ENCODE measurements at places on chromosomes 2 and 18.

- DNase-seq: no peak
These were observed 152.8 kb downstream of the BCL11A start for GRCh38 chr2:60400462-60401246.

GRCh38 chr2:22784566-22784965 lies 600.4 kb upstream of the KLHL29 start:
- no peak for DNase-seq

GRCh38 chr2:239913636-239914417 lies 111.3 kb downstream of the NDUFA10 start:
- no peak for DNase-seq

- no peak for DNase-seq
These were observed 302.5 kb upstream of the ACVR2A start for GRCh38 chr2:147542351-147542750.

DNA sequence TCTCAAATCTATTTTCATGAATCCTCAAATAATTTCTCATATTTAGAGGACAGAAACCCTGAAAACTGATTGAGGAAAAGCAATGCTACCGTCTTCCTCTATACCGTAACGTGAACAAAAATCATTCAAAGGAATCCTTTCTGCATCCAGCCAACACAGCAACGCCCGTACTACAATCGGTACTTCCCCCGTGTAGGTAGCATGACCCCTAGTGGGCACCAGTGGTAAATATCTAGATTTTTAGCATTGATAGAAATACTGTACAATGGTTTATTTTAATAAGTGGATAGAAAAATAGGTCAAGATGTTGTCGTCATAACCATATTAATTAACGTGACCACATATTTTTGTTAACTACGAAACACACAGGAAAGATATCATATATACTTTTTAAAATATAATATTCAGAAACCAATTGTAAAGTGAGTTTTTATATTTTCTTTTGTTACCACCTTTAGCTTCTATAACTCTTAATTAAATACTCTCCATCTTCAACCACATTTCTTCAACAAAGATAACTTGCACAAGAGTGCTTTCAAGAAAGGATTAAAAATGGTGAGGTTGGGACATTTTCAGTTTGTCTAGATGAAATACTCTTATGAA lies 194.1 kb downstream of the SS18 start:
- no peak for DNase-seq

DNA sequence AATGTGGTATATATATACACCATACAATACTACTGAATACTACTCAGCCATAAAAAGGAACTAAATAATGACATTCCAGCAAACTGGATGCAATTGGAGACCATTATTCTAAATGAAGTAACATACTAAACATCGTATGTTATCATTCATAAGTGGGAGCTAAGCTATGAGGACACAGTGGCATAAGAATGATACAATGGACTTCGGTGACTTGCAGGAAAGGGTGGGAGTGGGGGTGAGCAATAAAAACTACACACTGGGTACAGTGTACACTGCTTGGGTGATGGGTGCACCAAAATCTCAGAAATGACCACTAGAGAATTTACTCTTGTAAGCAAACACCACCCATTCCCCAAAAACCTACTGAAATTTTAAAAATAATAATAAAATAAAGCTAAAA lies 87.9 kb downstream of the RAB31 start:
- no peak for DNase-seq

DNA sequence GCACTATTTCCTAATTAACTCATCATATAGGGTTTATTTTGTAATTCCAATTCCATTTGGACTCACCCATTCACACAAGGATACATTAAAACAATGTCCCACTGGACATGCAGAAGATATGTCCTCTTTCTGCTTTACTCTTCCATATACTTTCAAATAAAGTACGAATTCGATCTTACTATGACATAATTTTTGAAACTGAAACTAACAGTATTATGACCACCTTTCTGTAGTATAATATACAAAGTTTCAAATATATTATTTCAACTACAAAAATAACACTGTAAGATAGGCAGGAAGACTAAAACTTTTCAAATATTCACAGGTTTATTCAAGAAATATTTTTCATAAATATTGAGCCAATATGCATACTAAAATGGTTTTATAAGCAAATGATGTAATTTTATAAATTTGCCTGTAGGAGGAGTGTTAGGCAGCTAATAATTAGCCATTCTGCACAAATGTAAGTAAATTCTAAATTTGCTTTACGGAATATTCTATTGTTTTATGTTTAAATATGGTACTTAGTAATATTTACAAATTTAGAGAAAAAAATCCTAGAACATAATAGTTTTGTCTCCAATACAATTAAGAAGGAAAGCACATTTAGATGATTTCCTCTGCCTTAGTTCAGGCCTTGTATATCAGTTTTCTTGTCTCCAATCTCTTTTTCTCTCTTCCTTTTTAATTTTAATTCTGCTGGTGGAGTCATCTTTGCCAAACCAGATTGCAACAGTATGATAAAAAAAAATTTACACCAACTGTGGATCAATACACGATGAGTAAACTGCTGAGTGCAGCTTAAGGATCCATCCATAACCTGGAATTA lies 85.9 kb downstream of the CERKL start:
- no peak for DNase-seq

DNA sequence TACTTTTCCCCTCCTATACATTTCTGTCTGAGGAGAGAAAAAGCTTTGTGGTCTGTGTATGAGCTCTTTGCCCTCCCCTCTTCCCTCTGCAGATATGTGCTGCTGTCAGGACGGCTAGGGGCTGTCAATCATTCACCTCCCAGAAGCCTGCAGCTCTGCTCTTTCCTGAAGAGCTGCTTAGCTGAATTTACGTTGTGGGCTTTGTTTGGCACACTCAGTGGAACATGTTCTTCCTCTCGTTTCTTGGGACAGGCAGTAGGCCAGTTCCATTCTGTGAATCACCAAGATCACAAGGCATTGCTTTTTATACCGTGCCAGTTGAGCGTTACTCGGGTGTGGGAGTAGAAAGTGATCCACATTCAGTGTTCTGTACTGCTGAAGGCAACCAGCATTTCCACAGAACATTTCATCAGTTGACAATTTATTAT lies 136.7 kb downstream of the LAMA3 start:
- DNase-seq: no peak

DNA sequence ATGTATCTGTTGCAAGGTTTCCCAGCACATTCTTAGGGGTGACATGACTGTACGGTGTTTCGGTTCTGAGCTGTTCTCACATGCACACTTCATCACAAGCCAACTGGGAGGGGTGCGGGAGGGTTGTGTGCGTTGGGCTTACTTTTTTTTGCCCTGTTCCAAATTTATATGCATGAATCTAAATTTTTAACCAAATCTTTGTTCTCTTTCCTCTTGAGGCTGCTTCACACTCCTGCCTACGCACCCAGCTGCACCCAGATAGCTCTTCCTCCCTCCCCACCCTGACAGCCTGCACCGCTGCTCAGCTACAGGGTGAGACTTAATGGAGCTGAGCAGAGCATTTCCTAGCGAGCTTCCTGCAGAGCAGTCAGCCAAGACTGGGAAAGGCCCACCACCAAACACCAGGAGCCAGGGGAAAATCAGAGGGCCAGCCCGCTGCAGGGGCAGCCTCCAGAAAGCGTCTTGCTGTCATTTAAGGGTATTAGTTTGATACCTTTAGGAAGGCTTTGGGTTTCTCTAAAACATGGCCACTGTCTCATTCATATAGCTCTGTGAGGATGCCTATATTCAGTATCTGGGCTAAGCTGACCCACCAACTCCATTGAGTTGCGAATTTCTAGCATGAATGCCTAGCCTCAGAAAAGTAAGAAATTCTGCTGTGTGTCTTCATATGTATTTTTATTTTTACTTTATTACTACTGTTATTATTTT lies 84.5 kb downstream of the POU3F3 start:
- no peak for DNase-seq

GRCh38 chr2:173991856-173992588 lies 26.8 kb upstream of the SP3 start:
- no peak for DNase-seq

DNA sequence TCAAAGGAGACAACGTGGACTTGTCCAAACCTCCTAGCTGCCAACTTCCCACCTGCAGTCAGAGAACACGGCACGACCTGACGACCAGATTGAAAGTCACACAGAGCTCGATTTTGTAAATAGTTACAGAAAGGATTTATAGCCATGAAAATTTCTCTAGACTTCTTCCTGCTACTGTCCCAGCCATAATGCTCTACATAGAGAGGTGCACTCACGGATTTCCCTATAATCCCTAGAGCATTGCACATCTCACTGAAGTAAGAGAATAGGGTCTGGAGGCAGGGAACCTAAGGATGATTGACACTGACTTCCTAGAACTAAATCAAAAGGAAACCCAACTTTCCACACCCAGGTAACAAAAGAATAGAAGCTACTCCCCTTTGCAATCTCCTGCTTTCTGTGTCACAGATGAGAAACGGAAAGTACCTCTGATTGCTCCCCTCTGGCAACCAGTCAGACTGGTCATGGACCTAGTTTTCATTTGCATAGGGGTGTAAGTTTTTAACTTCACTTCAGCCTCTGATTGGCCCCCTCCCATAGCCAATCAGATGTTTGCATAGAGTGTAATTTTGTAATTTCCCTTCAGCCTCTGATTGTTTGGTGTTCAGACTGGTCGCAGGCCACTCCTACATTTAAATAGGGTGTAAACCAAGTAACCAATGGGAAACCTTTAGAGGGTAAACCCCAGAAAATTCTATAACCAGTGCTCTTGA lies 58.6 kb upstream of the FBXO11 start:
- DNase-seq: no peak

DNA sequence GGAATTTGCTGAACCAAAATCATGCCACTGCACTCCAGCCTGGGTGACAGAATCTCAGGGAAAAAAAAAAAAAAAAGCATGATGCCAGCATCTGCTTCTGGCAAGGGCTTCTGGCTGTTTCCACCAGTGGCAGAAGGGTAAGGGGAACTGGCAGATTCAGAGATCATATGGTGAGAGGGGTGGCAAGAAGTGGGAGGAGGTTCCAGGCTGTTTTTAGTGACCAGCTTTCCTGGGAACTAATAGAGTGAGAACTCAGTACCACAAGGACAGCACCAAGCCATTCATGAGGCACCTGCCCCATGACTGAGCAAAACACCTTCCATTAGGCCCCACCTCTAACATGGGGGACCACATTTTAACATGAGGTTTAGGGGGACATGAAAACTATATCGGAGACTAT lies 18.4 kb upstream of the CLASP1 start:
- DNase-seq: no peak

GRCh38 chr2:223102040-223102400 lies 50.0 kb downstream of the KCNE4 start:
- no peak for DNase-seq

GRCh38 chr2:149360106-149360505 lies 29.7 kb downstream of the LYPD6 start:
- no peak for DNase-seq

DNA sequence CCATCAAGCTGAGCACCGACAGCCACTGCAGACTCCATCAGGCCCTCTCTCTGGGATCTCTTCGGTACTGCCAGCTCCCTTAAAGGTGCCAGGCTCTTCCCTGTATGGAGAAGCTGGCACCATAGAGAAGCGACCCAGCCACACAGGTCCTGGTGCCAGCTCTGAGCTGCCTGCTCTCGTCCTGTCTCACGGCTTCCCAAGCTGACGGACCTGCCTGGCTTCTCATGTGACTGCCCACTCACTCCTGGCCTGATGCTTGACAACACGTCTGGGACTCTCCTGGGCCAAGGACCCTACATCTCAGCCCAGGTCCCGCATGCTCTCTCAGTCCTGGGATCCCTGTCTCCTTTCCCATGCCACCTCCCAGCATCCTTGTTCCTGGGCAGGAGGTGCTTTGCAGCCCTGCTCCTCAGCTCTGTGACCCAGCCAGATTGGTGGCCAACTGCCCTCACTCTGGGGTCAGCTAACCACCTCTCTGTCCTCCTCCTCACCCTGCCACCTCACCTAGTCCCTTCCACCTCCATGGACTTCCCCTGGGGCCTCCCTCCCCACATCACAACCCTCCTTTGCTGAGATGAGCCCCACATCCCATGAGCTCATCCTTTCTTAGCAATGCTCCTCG lies 12.5 kb upstream of the ATOH8 start:
- no peak for DNase-seq

GRCh38 chr18:28013066-28013465 lies 163.9 kb downstream of the CDH2 start:
- no peak for DNase-seq

DNA sequence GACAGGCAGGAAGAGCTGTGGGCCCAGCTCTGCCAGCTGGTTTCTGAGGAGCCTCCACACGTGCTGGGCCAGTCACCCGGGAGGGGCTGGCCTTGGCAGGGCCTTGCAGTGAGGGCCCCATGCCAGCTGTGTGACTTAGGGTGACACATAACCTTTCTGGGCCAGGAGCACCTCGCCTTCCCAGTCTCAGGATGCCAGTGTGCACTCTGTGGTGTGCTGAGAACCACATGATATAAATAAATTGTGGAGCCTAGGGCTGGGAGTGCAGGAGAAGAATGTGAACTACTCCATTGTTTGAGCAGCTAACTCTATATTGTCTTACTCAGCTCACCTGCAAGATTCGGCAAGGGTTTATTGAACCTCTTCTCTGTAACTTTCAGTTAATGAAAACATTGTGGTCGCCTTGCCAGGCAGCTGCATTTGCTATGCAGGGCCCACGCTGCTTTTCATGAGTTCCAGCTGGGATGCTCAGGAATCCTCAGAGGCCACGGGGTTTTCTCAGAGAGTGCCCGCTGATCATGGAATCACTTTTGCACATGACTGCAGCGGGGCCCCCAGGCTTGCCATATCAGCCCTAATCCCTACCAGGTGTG lies 222.3 kb downstream of the SH3RF3 start:
- DNase-seq: no peak

GRCh38 chr2:126429103-126429502 lies 226.9 kb upstream of the GYPC start:
- no peak for DNase-seq

DNA sequence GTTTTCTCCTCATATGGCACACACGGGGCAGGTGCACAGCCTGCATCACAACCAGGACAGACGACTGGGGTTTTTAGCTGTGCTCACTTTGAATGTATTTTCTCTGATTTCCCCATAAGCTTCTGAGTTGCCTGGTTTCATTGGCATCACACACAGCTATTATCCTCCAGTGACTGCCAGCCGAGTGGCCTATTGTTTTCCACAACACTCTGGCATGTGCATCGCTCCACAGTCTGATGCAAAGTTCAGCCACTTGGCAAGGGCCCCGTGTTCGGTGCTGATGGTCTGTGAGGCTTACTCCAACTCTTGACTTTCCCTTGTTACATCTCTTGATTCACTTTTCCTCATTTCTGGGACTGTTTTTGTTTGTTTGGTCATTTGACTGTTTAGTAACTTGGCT lies 593.1 kb downstream of the CBLN2 start:
- no peak for DNase-seq

GRCh38 chr2:131154071-131154531 lies 49.0 kb downstream of the PLEKHB2 start:
- DNase-seq: peak; percentile 48

DNA sequence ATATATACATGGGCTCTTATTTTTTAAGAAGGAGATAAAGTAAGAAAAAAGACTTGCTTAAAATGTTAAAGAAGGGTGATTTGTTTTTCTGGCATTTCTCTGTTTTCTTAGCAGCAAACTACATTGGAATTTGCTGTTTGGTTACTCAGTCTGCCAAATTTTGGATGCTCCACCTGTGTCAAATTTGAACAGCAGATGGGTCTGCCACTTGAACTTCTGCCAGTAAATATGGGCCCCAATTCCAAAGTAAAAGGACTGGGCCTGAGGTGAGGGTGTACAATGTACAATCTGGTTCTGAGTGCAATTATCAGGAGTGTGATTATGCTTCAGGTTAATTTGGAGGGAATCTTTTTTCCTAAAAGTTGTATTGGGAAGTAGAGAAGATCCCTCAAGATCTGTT lies 794.5 kb downstream of the DSC3 start:
- DNase-seq: no peak

- no peak for DNase-seq
These were observed 14.6 kb upstream of the NPPC start for GRCh38 chr2:231940795-231941194.

GRCh38 chr2:2581331-2582159 lies 250.5 kb upstream of the MYT1L start:
- DNase-seq: no peak
